Brain (organoid and tissue), 16 donors: ENCODE measurements at places on chromosomes 5 and 9. TPM values are rescaled to one million over a fixed set of nuclear protein-coding genes. Genes with fewer than 3 reads are reported as not detected.

CENPK gene
- 4.1 TPM for polyA plus RNA-seq

IL5 gene
- not detected for polyA plus RNA-seq

PCDHGA3 gene
- 4.4 TPM for polyA plus RNA-seq

ARRDC3 gene
- polyA plus RNA-seq = 16.4 TPM

MYMK gene
- polyA plus RNA-seq = 0.80 TPM

SLC25A2 gene
- not detected for polyA plus RNA-seq
